ENCODE measurements at places on chromosomes 3 and 15. TPM values are rescaled to one million over a fixed set of nuclear protein-coding genes. Genes with fewer than 3 reads are reported as not detected.

DNA sequence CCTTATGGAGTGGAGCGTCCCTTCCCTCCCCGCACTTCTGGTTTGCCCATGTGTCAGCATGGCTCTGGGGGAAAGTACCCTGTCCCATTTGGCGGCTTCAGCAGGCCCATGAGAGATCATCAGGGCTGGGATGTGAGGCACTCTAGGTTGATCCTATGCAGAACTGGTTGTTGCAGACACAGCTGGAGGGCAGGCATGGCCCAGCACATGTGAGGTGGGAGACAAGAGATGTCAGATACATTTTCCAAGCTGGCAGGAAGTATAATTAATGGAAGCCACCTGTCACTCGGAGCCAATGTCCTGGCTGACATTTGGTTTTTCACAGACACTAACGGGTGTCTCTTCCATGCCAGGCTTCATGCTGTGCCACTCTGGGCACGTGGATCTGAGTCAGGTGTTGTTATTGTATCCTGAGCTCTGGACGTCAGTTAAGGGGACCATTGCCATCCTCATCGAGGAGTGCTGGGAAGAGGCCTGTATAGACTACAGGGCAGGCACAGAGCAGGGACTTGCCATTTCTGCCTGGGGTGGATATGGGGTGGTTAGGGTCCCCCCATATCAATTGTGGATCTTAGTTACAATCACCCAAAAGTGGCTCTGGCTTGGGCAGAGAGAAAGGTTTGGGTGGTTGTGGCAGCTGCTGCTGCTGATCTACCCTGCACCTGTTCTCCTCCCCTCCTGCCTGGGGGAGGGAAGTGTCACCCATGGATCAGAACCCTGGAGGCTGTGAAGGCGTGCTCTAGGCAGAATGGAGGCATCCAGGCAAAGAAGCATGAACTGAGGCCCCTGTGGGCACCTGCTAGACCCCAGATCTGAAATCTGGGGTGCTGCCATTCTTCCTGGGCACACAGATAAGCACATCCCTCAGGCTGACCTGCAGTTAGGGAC lies 140.7 kb downstream of the FBLN2 start:
- peaks cover 2% of the 10 kb centered on the region for H3K4me1 ChIP-seq
- no peak overlapping the region for H3K4me3 ChIP-seq
- H3K27me3 ChIP-seq, result peaks cover 25% of the 10 kb centered on the region

GRCh38 chr15:69358850-69359249 lies 55.3 kb upstream of the KIF23 start:
- peaks cover 19% of the 10 kb centered on the region for H3K27me3 ChIP-seq
- no peak overlapping the region for H3K27ac ChIP-seq
- no peak for DNase-seq
- no peak overlapping the region for H3K4me3 ChIP-seq
- H3K4me1 ChIP-seq, result no peaks in the 10 kb centered on the region
- no peaks in the 10 kb centered on the region for H3K36me3 ChIP-seq

GRCh38 chr15:25572191-25572590 lies 133.4 kb upstream of the UBE3A start:
- H3K4me1 ChIP-seq, result no peaks in the 10 kb centered on the region
- DNase-seq, result no peak
- no peaks in the 10 kb centered on the region for H3K36me3 ChIP-seq

GRCh38 chr3:146166415-146166821 lies 5.4 kb upstream of the PLOD2 start:
- DNase-seq, result no peak
- H3K27ac ChIP-seq, result no peak overlapping the region
- H3K27me3 ChIP-seq, result peaks cover 36% of the 10 kb centered on the region
- H3K36me3 ChIP-seq, result peaks cover 3% of the 10 kb centered on the region
- no peaks in the 10 kb centered on the region for H3K4me1 ChIP-seq

DNA sequence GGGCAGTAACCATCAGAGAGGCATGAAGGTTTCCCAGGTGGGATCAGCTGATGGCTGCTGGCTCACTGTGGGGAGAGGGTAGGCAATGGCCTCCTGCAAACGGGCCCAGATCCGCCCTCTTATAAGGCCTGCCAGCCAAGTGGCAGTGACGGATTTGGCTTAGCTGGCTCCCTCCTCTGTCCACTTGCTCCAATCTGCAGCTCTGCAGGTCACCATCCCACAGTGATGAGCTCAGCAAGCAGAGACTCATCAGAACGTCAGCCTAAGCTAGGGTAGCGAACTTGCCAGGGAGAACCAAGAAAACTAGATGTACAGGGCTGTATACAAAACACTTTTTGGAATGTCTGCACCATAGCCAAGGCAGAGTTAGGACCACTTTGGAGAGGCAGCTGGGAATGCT lies 62.8 kb upstream of the DCLK3 start:
- H3K4me3 ChIP-seq, result no peak overlapping the region
- no peak overlapping the region for H3K27ac ChIP-seq
- H3K4me1 ChIP-seq, result peaks cover 7% of the 10 kb centered on the region
- H3K36me3 ChIP-seq, result peaks cover 9% of the 10 kb centered on the region
- no peak for DNase-seq
- H3K27me3 ChIP-seq, result no peaks in the 10 kb centered on the region

DNA sequence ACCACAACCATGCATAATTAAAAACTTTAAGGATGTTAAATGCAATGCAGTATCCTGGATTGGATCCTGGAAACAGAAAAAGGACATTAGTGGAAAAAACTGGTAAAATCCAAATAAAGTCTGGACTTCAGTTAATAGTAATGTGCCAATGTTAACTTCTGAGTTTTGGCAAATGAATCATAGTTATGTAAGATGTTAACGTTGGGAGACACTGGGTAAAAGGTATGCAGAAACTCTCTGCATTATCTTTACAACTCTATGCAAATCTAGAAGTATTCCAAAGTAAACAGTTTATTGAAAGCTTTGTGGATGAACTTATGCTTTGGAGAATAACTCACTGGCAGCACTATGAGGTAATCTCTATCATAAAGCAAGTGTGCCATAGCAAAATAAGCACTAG lies 357.4 kb downstream of the RORA start:
- no peak overlapping the region for H3K4me3 ChIP-seq
- H3K27me3 ChIP-seq, result no peaks in the 10 kb centered on the region
- no peak for DNase-seq
- no peaks in the 10 kb centered on the region for H3K36me3 ChIP-seq

DNA sequence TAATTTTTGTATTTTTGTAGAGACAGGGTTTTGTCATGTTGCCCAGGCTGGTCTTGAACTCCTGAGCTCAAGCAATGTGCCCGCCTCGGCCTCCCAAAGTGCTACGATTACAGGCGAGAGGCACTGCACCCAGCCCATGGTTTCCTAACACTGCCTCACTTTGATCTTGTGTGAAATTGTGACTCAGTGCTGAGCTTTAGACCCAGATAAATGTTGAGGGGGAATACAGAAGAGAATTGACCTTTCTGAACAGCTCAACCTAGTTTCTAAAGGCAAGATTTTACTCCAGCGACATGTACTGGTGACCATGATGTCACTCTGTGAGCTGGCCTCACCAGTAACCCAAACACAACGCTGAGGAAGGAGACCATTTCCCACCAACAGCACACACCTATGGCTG lies 73.5 kb downstream of the ATP1B3 start:
- H3K27ac ChIP-seq, result no peak overlapping the region
- H3K4me1 ChIP-seq, result peaks cover under 1% of the 10 kb centered on the region
- DNase-seq, result no peak
- H3K36me3 ChIP-seq, result peaks cover 2% of the 10 kb centered on the region

GRCh38 chr15:81749716-81750375 lies 296.0 kb downstream of the MEX3B start:
- H3K36me3 ChIP-seq, result no peaks in the 10 kb centered on the region
- no peak overlapping the region for H3K27ac ChIP-seq
- no peaks in the 10 kb centered on the region for H3K4me1 ChIP-seq
- no peak overlapping the region for H3K4me3 ChIP-seq

- H3K4me3 ChIP-seq, result no peak overlapping the region
- H3K4me1 ChIP-seq, result no peaks in the 10 kb centered on the region
- no peak overlapping the region for H3K27ac ChIP-seq
Measured at GRCh38 chr3:144128108-144128892, 156.7 kb downstream of the DIPK2A start.

VIPR1 gene
- total RNA-seq, result 33.4 TPM

DNA sequence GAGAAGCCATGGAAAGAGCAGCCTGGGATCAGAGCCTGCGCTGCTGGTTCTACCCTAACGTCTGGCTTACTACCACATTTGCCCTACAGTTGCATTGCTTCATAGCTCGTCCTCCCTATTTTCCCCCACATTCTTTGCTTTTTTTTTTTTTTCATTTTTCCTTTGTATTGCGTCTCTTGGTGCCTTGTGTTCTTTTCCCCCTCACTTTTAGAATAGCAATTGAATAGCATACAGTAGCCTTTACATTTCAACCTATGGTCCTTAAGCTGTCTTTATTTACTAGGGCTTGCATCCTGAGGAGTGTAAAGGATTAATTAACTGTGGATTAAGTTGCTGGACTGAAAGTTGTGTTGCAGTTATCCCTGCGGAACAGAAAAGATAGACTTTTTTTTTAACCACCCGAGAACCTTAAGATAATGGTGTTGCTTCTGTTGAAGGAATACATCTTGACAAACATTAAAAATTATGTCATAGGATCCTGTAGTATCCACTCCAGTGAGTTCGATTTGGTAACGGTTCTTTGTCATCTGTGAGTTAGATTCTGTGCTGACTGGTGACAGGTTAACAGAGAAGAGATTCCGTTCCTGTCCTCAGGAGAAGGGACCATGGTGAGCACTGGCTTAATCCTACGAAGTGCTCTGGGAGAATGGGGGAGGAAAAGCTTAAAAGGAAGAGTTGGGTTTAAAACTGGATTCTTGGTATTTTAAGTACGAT lies 417.4 kb upstream of the NAALADL2 start:
- H3K4me3 ChIP-seq, result peak overlapping the region; percentile 73
- peaks cover 2% of the 10 kb centered on the region for H3K4me1 ChIP-seq
- peaks cover 4% of the 10 kb centered on the region for H3K36me3 ChIP-seq
- H3K27ac ChIP-seq, result no peak overlapping the region
- peaks cover 15% of the 10 kb centered on the region for H3K27me3 ChIP-seq

GRCh38 chr3:36097209-36097608 lies 283.1 kb upstream of the STAC start:
- H3K4me3 ChIP-seq, result no peak overlapping the region
- no peak overlapping the region for H3K27ac ChIP-seq
- no peaks in the 10 kb centered on the region for H3K27me3 ChIP-seq
- H3K4me1 ChIP-seq, result no peaks in the 10 kb centered on the region

All from T-helper 17 cell (primary cell).